ENCODE measurements at places on chromosomes 5 and 9.

DNA sequence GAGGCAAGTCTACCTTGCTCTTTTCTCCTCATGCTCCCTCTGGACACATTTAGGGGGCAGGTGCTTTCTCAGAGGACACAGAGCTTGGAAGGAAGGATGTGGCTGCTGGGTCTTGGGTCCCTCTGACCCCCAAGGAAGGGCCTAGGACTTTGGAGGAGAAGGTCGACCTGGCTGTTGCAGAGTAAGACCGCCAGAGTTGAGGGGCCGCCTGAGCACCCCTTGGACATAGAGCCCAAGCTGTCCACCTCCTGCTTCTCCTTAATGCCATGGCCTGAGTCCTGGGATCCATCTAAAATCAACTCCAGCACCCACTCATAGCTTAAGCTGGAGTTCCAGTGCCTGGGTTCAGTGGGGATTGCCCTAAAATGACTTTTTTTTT, 20.6 kb downstream of the LAMC3 start:
- DNase-seq: no peak

DNA sequence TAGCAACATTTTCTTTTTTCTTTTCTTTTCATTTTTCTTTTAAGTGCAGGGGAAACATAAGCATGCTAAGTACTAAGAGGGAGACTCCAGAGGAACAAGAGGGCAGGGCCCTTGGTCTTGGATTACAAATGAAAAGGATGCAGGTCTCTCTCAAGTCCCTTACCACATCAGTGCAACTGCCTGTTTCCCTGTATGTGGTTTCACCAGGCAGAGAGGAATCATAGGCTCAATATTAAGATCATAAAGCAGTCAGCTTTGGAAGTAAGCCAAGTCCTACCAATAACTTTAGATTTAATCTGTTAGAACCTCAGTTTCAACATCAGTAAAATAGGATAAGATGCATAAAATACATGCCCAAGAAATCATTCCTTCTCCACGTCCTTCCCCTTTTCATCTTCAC, 422.7 kb upstream of the PAPPA start:
- no peak for DNase-seq

- no peak for DNase-seq
Measured at GRCh38 chr5:67047160-67047559, 149.4 kb downstream of the CD180 start.

DNA sequence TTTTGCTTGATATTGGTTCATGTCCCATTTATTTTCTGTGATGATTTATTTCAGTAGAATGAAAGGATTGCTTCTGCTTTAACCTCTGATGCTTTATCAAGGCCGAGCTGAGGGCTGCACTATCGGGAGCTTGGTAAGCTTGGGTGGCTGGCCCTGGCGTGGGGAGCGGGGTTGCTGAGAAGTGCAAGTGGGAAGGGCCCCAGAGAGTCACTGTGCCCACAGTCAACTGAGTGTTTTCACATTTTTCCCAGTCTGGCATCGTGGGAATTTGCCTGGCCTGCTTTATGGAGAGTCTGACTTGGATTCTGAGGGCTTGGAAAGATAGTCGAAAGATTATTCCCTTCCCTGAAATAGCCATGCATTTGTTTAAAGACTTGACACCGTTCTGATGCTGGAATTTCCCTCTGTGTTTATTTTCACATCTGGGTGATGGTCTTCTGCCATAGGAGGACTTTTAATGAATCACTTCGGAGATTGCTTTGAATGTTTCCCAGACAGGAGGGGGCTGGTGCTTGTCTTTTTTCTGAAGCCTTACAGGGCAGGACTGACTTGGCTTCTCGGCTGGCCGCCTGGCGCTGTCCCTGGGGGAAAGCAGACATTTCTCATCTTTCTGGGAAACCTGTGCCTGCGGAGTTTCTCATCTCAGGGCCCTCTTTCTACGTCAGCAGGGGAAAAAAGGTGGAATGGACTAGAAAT, 139.0 kb downstream of the BOD1 start:
- no peak for DNase-seq

DNA sequence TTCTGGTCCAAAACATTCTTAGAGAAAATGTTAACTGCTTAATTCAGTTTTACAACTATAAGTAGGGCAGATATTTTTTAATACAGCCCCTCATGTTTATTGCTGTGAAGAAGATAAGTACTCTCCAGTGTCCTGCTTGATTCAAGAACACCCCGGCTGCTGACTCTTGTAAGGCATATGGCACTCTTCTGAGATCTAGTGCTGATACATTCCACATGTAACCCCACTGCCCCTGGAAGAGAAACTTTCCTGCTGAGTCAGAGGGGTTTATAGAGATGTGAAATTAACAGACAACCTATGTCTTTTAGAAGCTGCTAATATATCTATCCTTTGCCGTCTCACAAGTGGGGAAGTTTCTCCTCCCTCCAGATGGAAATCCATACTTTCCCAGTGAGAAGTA, 1.0 kb upstream of the MINAR2 start:
- no peak for DNase-seq

DNA sequence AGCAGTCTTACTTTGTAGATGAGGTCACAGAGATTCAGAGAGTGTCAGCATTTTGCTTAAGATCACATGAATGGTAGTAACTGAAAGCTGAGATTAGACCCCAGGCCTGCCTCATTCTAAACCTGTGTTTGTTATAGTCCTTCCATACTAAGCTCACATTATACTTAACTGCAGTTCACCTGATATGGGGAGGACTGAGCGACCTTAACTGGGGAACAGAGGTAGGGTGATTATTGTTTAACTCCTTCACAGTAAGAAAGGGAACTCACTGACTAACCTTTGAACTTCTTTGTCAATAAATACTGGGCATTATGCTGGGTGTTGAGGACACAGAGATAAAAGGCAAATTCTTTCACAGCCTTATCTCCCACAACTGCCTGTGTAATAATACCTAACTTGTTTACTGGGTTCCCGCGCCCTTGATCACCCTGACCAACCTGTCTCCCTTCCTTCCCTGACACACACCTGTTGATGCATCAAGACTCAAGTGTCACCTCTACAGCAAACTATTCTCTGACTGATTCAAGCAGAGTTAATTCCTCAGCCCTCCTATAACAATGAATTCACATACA, 27.2 kb downstream of the DEPDC1B start:
- DNase-seq: no peak

Measured in kidney epithelial cell (primary cell).